ENCODE measurements at places on chromosomes 13 and 19.

- DNase-seq, result no peak
Observed at GRCh38 chr19:56137405-56137804, 3.7 kb upstream of the ZNF444 start.

GRCh38 chr13:90032841-90033493 lies 1314.5 kb upstream of the MIR17HG start:
- DNase-seq, result no peak

DNA sequence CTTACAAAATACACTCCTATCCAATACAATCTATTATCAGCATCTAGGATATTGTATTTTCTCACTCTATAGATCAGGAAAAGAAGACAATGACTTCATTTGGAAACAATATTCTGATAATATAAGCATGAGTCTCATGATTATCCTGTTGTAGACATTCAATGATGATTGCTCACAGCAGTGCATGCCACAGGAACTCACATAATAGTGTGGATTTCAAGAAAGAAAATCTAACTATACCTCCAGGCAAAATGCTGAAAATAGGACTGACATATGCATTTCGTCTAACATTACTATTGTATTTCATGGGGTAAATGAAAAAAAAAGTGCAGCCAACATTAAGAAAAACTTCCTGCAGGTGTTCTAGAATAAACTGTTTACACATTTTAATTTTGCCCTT lies 122.6 kb downstream of the POSTN start:
- no peak for DNase-seq

- no peak for DNase-seq
Observed at GRCh38 chr13:30675717-30676116, 58.0 kb downstream of the USPL1 start.

DNA sequence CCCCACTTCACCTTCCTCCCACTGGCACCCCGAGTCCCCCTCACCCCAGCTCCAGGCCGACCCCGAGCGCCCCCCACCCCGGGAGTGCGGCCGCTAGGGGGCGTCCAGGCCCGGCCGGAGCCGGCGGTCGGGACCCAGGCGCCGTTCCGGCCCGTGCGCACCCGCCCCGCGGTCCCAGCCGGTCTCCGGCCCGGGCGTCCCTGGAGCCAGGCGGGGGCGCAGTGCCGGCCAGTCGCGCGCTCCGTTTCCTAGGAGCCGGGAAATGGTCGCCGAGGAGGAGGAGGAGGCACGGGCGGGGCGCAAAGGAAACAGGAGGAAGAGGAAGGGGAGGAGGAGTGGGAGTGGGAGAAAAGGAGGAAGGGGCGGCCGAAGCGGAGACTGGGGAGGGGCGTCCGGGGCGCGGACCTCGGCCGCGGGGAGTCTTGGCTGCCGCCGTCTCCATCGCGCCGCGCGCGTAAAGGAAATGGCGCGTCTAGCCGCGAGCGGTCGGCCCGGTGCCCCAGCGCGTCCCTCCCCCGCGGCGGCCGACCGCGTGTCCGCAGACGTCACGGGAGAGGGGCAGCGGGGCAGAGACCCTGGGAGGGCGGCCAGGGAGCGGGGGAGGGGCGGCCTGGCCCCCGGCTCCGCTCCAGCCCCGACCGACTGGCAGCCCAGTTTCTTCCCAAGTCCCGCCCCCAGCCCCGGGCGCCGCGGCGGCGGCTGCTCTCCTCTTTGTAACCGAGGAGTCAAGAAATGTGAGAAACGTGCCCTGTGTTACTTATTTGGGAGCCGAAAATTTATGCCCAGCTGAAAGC lies 1.1 kb upstream of the KCTD15 start:
- peak; percentile 88 for DNase-seq

- no peak for DNase-seq
Observed at GRCh38 chr19:1214299-1214861, 8.8 kb downstream of the STK11 start.

GRCh38 chr13:100715604-100716003 lies 41.0 kb upstream of the TMTC4 start:
- DNase-seq, result no peak

DNA sequence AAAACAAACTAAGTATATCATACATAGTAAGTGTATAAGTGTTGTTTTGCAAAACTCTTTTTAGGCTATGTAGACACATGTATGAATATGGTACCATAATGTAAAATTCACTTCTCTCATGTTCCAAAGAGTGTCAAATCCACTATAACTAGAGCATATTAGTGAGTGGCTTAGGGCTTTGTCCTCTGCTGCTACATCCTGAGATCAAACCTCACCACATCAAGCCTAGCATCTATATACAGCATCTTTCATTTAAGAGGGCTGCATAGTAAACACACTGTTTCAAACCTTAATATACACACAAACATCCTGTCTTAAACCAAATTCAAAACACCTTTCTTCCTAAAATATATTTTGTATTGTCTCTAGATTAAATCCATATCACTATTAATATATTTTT lies 38.7 kb downstream of the ELF1 start:
- no peak for DNase-seq

GRCh38 chr13:110915874-110916206 lies 971 bp upstream of the ANKRD10 start:
- no peak for DNase-seq

GRCh38 chr13:51596541-51596940 lies 12.3 kb downstream of the WDFY2 start:
- no peak for DNase-seq

DNA sequence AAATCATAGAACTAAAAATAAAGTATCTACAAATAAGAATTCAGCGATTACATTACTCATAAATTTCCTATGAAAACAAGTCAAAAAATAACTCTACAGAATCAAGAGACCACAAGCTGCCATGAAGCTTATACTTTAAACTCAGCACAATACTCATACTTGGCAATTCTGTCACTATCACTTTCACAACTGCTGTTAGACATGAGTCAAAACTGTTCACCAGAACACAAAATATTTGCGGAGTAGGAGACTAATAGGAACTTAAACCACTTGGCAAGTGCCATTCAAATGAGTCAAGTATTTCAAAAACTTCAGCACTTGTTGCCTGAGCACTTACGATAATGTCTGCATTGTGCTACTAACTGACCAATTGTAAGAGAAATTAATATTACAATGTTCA lies 387.8 kb upstream of the GPC6 start:
- no peak for DNase-seq

GRCh38 chr13:108816375-108816774 lies 187.0 kb downstream of the MYO16 start:
- no peak for DNase-seq

DNA sequence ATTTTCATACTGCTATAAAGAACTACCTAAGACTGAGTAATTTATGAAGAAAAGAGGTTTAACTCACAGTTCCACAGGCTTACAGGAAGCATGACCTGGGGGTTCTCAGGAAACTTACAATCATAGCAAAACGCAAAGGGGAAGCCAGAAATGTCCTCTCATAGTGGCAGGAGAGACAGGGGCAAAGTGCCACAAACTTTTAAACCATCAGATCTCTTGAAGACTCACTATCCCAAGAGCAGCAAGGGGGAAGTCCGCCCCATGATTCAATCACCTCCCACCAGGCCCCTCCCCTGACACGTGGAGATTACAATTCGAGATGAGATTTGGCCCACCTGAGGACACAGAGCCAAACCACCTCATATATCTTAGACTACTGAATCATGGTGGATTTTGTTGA lies 198.7 kb downstream of the KCTD12 start:
- DNase-seq, result no peak

DNA sequence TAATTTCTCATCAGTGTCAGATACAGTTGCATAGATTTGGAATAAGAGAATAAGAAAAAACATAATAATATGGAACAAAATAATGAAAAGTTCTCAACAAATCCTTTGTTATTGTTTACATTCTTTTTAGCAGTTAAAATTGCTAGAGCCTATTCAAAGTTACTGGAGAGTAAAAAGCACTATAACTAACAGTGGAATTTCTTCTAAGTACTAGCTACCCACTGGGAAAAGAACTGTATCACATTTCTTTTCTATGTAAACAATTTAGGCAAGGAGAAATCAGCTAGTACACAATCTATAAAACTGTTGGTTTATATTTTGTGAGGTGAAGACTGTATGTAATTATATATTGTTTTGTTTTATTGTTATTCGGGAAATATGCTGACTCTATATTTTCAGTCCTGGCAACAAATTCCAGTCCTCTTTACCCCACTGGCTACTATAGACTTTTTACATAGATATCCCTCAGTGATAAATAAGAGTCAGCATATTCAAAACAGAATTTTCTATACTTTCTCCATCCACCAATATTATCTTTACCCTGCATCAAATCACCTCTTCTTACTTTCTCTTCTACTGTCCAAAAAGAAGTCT lies 222.0 kb downstream of the PCDH9 start:
- DNase-seq, result no peak

DNA sequence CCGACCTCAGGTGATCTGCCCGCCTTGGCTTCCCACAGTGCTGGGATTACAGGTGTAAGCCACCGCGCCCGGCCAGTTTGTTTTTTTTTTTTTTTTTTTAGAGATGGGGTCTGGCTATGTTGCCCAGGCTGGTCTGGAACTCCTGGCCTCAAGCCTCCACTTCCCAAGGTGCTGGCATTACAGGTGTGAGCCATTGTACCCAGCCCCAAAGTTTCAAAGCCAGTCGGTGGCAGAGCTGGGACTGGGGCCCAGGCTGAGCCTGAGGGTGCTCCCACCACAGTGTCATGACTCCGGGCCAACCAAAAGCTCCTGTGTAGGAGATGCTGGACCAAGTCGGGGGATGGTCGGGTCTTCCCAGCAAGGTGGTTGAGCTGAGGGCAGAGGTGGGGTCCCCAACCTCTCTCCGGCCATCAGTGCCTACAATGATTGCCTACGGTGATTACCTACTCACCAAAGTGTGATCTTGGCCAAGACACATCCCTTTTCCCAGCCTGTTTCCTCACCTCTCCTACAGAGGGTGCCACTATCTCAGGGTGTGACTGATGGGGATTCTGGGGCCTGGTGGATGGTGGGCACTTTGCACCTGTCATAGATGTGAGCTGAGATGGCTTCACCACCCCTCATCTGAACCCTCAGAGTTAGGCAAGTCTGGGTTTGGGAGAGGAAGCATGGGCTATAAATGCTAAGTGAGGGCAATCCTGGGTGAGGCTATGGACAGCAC lies 5.9 kb upstream of the SAMD1 start:
- no peak for DNase-seq

DNA sequence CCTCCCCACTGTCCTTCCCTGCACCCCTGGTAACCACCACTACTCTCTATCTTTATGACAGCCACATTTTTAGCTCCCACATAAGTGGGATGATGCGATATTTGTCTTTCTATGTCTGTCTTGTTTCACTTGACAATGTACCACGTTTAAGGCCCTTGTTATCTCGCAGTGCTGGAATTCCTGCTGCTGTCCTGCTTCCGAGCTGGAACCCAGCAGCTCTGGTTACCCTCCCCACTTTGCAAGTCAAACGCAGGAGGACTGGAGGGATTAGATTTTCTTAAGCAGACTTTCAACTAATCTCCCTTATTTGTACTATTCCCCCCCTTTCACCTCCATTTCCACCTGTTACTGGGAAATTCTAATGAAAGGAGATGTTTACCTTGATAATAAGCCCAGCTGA lies 59.1 kb upstream of the PDX1 start:
- no peak for DNase-seq

- DNase-seq, result no peak
Observed at GRCh38 chr19:19410553-19411550, 5.4 kb downstream of the GATAD2A start.

DNA sequence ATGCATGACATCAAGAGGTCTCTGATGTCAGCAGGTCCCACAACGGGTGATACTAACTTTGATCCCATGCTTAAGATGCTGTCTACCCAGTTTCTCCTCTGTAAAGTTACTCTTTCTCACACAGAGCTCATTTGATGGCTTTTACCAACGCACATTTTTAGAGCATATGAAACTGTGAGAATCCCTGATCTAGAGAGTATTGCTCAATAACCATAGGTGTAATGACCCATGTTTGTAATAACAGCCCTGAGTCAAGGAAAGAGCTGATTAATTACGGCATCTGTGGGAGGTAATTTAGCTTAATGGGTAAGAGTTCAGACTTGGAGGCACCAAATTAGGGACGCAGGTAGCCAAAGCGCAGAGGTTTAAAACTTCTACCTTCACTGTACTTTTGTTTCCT lies 18.0 kb upstream of the IZUMO2 start:
- DNase-seq, result no peak

GRCh38 chr19:17294051-17294891 lies 9.0 kb downstream of the ABHD8 start:
- DNase-seq, result no peak

DNA sequence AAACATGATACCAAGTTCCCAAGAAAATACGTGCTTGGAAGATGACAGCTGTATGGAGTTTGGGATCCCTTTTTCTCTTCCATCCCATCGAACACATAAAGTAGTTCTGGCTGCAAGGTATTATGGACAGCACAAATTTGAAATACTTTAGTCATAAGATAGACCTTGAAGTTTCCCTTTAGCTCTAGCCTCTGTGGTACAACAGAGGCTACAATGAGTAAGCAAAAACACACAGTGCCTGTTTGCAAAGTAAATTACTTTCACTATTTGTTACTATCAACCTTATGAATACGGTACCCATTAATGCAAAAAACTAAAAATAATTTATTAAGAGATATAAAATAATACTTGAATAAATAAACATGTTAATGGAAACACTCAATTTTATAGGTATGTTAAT lies 21.0 kb upstream of the LRCH1 start:
- no peak for DNase-seq

DNA sequence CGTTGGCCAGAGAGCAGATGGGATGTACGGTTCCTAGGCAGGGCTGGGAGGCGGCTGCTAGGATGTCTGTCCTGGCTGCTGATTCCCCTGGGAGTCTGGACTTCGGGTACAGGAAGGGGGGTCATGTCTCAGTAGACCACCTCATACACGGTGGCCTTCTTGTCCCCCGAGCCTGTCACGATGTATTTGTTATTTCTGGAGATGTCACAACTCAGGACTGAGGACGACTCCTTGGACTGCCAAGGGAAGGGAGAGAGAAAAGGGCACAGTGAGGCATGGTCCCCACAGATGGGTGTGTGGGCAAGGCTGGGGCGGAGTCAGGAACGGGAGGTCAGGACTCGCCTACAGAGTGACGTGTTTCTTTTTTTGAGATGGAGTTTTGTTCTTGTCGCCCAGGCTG lies 20.4 kb downstream of the TLE6 start:
- no peak for DNase-seq

GRCh38 chr19:11046605-11047354 lies 42.5 kb upstream of the LDLR start:
- DNase-seq, result no peak

Data from left ventricle myocardium inferior (tissue), 1 donor.